Liver (tissue), 10 donors: ENCODE measurements at places on chromosomes 11 and 22. TPM values are rescaled to one million over a fixed set of nuclear protein-coding genes. Genes with fewer than 3 reads are reported as not detected.

GRCh38 chr11:65609229-65609628 lies 4.8 kb downstream of the MAP3K11 start:
- DNase-seq = no peak

GRCh38 chr11:59012398-59013265 lies 73.3 kb downstream of the GLYATL1 start:
- DNase-seq = no peak

GRCh38 chr11:16607675-16608644 lies 130.5 kb upstream of the C11orf58 start:
- DNase-seq = peak; percentile 52

Gene UBQLNL
- 0.05 TPM for total RNA-seq

DNA sequence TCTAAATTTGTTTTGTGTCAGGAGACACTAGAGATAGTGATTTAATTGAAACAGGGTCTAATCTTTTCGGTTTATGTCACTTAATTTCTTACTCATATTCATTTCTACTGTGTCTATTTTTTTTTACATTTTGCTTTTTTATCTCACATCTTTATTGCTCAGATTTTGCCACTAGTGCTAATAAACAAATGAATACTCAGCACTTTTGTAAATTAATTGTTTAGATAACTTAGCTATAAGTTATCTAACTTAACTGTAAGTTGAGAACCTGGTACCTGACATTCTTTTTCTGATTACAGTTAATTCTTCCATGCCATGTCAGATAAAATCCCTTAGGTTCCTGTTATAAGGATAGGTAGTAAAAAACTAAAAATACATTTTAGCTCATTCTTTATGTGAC lies 22.1 kb upstream of the OR5M8 start:
- no peak for DNase-seq

GRCh38 chr11:3902441-3902840 lies 47.0 kb downstream of the STIM1 start:
- no peak for DNase-seq

Gene CRACR2B
- total RNA-seq = 2.8 TPM

DNA sequence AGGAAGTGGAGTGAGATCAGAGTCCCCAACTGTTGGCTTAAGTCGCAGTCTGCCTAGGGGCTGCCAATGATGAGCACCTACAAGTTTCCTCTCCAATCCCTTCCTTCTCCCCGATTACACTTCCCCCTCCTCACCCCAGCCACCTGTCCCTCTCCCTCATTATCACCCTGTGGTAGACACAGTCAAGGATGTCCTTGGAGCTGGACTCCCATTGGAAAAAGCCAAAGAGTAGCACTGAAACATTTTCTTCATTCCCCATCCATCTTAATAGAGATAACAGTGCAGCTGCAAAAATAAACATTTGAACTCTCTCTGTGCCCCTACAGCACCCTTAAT lies 146.2 kb downstream of the DBX1 start:
- DNase-seq = no peak

DNA sequence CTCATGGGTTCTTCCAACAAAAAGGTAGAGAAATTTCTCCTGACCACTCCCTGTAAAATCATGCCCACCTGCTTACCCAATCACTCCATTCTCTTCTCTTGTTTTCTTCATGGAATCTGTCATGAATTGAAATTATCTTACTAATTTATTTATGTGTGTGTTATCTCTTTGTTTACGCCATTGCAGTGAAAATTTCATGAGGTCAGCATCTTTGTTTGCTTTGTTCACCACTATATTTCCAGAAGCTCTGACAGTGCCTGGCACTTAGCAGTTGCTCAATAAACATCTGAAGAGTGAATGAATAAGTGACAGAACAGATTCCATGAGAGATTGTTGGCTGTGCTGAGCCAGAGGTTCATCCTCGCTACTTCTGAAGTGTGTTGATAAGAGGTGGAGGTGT lies 329.5 kb downstream of the NXPE2 start:
- no peak for DNase-seq

Gene SYT7
- 114 TPM for total RNA-seq

- DNase-seq = no peak
These were observed 11.2 kb upstream of the IL18BP start for GRCh38 chr11:71987521-71987920.

DNA sequence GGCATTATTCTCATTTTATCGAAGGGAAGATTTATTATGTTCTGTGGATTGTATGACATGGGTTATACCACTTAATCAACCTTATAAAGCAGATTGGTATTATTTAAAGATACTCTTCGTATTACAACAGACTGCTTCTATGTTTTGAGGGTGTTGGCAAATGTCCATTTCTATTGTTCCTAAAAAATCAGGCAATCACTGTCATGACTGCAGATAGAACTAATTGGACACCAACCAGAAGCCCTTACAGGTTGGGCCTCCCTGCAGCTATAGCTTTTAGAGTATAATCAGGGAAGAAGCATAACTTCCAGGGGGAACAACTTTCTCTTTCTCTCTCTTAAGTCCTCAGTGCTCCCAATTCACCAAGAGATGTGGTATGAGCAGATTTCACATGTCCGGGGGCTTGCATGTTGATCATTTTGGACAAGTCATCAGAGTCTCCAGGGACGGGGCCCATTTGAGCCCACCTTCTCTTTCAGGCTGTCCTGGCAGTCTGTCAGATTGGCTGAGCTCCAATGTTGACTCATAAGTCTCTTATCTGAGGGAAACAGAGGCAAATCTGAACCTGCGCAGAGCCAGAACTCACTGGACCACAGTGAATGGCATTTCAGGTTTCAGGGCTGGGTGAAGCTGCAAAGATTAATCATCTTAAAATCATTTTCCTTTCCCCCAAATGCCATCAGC lies 264.0 kb upstream of the CCDC90B start:
- DNase-seq = no peak

GRCh38 chr11:35046681-35047080 lies 92.3 kb upstream of the CD44 start:
- DNase-seq = no peak

Gene USH1C
- 0.09 TPM for total RNA-seq

GRCh38 chr11:108601150-108601549 lies 7.6 kb upstream of the EXPH5 start:
- DNase-seq = no peak

- no peak for DNase-seq
These were observed 225.2 kb upstream of the ANO3 start for GRCh38 chr11:26106726-26107125.

Gene CDON
- 7.1 TPM for total RNA-seq

Gene DEFB131B
- total RNA-seq = not detected
